ENCODE measurements at places on chromosomes 5 and 9. TPM values are rescaled to one million over a fixed set of nuclear protein-coding genes. Genes with fewer than 3 reads are reported as not detected.

DNA sequence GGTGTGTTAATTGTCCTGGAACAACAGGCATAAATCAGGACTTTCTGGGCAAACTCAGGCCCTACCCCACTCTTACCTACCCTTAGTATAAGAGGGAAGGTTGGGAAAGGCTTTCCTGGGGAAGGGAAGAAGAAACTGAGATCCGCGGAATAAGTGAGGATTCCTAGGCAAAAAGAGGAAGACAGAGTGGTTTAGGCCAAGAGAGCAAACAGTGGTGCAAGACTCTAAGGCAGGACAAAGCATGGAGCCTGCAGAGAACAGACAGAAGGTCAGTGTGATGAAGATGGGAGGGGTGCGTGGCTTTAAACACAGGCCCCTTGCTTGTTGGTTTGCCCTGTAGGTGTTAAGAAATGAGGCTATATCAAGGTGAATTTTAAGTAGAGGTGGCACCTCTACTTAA, 69.4 kb downstream of the TMC1 start:
- DNase-seq, result no peak

- no peak for DNase-seq
These were observed 218.8 kb upstream of the ADRA1B start for GRCh38 chr5:159697530-159697929.

- DNase-seq, result no peak
These were observed 106.2 kb downstream of the CMYA5 start for GRCh38 chr5:79795764-79796398.

GRCh38 chr9:21570643-21571275, 88.6 kb upstream of the IFNE start:
- DNase-seq, result no peak

Gene PDCD1LG2
- 1.2 TPM for total RNA-seq
